ENCODE measurements at places on chromosomes 4 and X. TPM values are rescaled to one million over a fixed set of nuclear protein-coding genes. Genes with fewer than 3 reads are reported as not detected.

DNA sequence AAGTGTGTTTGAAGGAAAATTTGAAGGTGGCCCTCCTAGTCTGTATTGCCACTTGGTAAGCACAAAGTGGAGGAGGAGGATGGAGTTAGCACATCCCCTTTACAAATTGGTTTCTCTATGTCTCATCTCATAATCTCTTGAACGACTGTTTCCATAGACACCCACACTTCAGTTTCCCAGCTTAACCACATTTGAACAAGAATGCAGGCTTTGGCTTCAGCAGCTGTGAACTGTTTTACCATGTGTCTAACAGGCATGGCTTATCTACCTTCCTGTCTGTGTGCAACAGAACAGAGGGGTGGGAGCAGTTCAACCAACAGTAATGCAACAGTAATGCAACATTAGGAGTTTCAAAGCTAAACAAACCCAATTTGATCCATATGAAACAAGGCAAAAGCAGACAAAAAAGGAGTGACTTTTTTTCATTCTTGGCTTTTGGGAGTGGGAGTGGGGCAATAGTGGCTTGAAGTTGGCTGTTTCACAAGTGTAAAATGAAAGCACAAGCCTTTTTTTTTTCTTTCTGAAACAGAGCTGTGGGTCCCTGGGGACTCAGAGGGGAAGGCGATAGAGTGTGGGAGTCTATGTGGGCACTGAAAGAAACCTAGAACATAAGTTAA lies 108.0 kb downstream of the ITM2A start:
- DNase-seq, result no peak

- DNase-seq, result no peak
Measured at GRCh38 chr4:47747211-47747610, 90.7 kb downstream of the CORIN start.

DNA sequence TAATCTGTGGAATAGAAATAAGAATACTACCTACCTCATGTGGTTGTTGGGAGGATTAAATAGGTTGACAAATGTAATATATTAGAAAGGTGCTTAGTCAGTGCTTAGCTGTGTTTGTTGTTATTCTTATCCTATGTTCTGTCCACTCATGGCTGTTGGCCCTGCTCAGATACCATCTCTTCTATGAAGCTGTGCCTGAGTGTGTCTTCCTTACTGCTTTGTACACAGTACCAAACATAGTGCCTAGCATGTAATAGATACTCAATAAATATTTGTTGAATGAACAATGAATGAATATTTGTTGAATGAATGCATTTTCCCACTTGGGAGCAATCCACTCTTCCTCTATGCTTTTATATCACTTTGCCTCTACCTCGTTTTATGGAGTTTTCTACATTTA lies 57.2 kb downstream of the NHS start:
- no peak for DNase-seq

- no peak for DNase-seq
Measured at GRCh38 chr4:137587796-137588195, 55.5 kb upstream of the PCDH18 start.

DNA sequence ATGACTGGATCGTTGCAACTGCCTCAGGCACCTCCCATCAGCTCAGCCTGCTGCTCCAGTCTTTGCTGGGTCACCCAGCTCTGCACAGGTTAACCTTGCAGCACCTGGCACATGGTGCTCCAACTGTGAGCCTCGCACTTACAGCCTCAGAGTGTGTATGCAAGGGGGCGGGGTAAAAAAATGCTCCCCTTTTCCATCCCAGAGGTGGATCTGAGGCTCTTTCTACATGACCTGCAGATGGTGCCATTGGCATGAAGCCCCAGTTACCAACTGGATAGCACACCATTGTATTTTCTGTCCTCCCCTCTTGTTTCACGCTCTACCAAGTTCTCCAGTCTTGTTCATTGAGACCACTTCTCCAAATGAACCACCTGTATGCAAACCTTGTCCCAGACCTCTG lies 46.2 kb upstream of the TRPC3 start:
- DNase-seq, result no peak

DNA sequence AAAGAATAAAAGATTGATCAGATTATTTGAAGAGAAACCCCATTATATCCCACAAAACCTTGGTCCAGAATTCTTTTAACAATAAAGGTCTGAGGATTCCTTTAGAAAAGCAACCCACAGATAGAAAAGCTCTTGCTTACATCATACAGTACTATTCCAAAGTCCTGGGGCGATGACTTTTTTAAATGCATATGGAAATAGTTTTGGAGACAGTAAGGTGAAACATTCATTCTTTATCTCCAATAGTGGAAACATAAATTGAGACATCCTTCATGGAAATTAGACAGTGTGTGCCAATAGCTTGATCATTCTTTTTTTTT lies 85.7 kb upstream of the UCP1 start:
- DNase-seq, result no peak

- no peak for DNase-seq
Measured at GRCh38 chr4:147969573-147970385, 237.9 kb downstream of the ARHGAP10 start.

- no peak for DNase-seq
Measured at GRCh38 chr4:109801895-109802319, at the start of gene CFI. Gene CFI, minus strand, starts transcription at chr4:109801999. Its CDS starts 28 bp downstream, at chr4:109801971.

- no peak for DNase-seq
Measured at GRCh38 chr4:52869196-52869595, 7.1 kb downstream of the RASL11B start.

GRCh38 chr4:47913861-47914219 lies 543 bp downstream of the NFXL1 start:
- DNase-seq, result peak; percentile 21

DNA sequence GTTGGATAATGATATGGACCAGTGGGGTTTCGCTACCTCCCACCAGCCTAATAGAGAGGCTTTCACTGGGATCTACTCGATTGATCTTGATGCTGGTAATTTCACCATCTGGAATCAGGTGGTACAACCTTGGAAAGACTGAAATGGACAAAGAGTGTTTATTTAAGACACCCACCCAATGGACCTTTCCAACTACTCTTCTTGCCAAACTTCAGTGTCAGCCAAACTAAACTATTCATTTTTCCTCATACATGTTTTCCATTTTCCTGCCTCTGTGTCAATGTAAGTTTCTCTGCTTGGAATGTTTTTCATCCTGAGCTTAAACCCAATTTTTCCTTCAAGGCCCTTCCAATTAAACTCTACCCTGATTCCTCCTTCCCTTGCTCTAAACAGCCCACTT lies 92.6 kb downstream of the LNX1 start:
- no peak for DNase-seq

DNA sequence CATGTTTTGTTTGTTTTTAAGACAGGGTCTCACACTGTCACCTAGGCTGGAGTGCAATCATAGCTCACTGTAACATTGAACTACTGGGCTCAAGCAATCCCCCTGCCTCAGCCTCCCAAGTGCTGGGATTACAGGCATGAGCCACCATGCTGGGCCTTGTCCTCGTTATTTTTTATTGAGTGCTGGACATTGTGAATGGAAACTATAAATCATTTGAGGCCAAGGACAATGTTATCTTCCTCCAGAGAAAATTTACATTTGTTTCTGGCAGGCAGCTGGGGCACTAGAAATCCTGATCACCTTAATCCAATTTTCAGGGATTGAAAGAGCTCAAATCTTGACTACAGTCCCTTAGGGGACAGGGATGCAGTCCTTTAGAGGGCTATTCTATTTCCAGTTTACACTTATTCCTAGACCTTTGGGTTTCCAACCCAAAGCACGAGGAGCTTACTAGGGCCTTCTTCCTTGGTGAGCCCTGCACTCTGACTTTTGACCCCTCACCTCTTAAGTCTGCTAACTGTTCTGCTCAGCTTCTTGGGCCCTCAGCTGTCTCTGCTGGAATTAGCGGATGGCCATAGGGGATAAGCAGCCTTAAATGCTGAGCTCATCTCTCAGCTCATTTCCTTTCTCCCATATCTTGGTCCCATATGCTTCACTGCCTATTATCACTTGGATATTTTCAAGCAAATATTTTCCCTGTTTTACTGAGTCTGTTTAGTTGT lies 23.0 kb upstream of the PDZD4 start:
- DNase-seq, result no peak

- no peak for DNase-seq
Measured at GRCh38 chrX:134645936-134646543, 12.2 kb downstream of the PLAC1 start.

DNA sequence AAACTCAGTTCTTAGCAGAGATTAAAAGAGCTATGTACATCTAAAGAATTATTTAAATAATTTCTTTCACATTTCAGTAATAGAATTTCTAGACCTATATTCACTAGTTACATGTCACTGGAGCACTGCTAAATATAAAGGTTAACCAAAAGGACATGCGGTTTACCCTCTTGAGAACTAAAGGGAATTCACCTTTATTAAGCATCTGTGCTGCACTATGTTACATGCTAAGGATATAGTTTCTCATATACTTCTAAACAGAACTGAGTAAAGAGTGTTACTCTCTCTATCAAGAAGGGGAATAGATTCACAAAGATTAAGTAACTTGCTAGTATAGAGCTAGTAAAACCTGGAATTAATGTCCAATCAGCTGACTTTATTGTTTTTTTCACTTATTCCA lies 7.6 kb downstream of the SPIN3 start:
- no peak for DNase-seq

DNA sequence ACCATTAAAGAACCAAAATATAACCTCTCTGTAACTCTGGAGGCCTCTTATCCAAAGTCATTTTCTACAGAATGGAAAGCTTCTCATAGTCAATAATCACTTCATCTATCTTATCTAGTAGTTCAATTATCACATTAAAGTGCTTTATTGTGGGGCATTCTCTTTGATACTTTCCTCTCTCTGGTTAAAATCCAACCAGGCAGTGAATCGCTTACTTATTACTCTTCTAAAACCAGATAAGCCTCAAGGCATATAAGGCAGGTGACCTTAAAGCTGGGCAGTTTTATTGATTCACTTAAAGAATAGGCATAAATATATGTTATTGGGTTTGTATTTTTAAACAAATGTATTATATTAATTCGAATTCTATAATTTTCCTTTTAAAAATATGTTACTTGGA lies 2162.1 kb upstream of the TENM3 start:
- no peak for DNase-seq

- no peak for DNase-seq
Measured at GRCh38 chr4:150126201-150126863, 48.1 kb downstream of the DCLK2 start.

GRCh38 chrX:10608099-10608498 lies 12.3 kb downstream of the MID1 start:
- no peak for DNase-seq

DNA sequence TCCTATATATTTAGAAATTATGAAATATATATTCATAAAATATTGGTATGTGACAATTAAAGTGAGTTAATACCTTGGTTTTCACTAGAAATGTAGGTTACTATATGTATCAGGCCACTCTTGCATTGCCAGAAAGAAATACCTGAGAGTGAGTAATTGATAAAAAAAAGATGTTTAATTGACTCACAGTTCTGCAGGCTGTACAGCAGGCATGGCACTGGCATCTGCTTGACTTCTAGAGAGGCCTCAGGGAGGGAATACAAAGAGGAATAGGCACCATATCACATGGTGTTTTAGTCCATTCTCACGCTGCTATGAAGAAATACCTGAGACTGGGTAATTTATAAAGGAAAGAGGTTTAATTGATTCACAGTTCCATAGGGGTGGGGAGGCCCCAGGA lies 1560.6 kb downstream of the STIM2 start:
- no peak for DNase-seq

DNA sequence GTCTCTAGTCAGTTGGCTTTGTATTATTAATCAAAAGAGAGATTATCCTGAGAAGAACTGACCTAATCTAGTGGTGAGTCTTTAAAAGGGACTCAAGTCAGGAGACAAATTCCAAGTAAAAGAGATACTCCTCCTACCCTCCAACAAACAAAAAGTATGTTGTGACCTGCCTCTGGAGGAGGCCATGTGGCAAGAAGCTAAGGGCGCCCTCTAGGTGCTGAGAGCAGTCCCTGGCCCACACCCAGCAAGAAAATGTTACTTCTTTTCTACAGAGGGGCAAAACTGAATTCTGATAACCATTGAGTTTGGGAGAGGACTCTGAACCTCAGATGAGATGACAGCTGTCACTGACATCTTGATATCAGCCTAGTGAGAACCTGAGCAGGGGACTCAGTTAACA lies 953.6 kb upstream of the AGA start:
- no peak for DNase-seq

DNA sequence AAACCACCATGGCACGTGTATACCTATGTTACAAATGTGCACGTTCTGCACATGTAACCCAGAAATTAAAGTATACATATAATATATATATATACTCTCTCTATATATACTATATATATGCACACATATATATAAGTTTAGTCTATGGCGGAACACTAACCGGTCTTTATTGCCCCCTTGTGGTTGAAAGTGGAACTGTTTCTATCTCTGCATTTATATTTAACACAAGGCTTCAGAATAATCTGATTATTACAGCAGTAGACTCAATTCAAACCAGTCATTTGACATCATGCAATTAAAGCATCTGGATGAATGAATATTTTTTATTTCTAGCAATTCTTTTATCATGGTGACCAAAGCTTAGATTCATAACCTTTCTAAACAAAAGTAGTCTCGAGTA lies 14.6 kb downstream of the RAB9B start:
- no peak for DNase-seq

GRCh38 chr4:3315566-3315965 lies 22.7 kb downstream of the RGS12 start:
- DNase-seq, result peak; percentile 35

DNA sequence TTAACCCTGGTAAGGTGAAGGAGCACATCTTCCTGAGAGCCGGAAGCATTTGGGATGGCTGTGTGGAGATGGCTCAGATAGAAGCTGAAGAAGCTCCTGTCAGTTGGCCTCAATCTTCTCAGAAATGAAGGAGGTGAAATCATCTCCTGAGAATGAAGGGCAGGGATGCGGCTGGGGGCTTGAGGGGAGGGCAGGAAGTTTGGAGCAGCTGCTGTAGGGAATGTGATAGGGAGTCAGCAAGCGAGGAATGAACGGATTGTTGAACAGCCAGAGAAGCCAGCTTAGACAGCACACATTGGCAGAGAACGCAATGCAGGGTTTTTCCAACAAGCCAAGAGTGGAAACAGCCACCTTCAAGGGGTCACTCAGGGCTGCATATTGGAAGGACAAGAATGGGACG lies 10.0 kb downstream of the KCNE5 start:
- no peak for DNase-seq

DNA sequence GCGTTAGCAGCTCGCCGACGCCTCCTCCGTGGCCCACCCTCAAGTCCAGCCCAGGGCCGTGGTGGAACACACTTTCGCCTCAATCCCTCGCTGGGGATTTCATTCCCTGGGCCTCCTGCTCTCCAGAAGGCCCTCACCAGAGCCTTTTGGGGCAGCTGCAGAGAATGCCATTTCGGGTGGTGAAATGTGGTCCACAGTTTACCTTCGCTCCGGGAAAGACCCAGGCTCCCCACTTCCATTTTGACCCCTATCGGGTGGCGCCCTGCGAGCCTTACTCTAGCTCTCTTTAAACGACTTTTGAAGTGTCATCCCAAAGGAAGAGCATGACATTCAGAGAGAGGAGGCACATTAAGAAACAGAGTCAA lies 496 bp downstream of the SH2D1A start:
- no peak for DNase-seq

GRCh38 chr4:95522682-95523530 lies 25.9 kb downstream of the UNC5C start:
- no peak for DNase-seq

GRCh38 chr4:137510557-137511265 lies 21.6 kb downstream of the PCDH18 start:
- DNase-seq, result no peak

Gene NR0B1
- not detected for total RNA-seq

Gene UVSSA
- 22.9 TPM for total RNA-seq

Gene ZNF732
- 0.16 TPM for total RNA-seq

Gene GPR34
- 56.3 TPM for total RNA-seq

Gene CRMP1
- total RNA-seq, result 1.3 TPM

Gene CCSER1
- total RNA-seq, result 6.4 TPM

Gene MAGEA4
- total RNA-seq, result not detected
